ENCODE measurements at places on chromosomes 12 and 14. TPM values are rescaled to one million over a fixed set of nuclear protein-coding genes. Genes with fewer than 3 reads are reported as not detected.

The NANOG gene
- total RNA-seq = not detected

The DPY19L2 gene
- total RNA-seq = 1.8 TPM

The SPRING1 gene
- total RNA-seq = 17.5 TPM

The PRPF40B gene
- total RNA-seq = 8.2 TPM

The VWF gene
- total RNA-seq = 3.7 TPM

The C12orf50 gene
- total RNA-seq = not detected
